ENCODE measurements at places on chromosomes 4 and X. TPM values are rescaled to one million over a fixed set of nuclear protein-coding genes. Genes with fewer than 3 reads are reported as not detected.

SMIM31 gene
- not detected for total RNA-seq

CASK gene
- total RNA-seq: 14.1 TPM

SNX12 gene
- total RNA-seq: 46.1 TPM

ATP8A1 gene
- 1.7 TPM for total RNA-seq

AMELX gene
- not detected for total RNA-seq

NALF2 gene
- total RNA-seq: 0.51 TPM

SNCA gene
- total RNA-seq: 49.0 TPM

ODAPH gene
- not detected for total RNA-seq

CLGN gene
- total RNA-seq: 9.3 TPM

DNA sequence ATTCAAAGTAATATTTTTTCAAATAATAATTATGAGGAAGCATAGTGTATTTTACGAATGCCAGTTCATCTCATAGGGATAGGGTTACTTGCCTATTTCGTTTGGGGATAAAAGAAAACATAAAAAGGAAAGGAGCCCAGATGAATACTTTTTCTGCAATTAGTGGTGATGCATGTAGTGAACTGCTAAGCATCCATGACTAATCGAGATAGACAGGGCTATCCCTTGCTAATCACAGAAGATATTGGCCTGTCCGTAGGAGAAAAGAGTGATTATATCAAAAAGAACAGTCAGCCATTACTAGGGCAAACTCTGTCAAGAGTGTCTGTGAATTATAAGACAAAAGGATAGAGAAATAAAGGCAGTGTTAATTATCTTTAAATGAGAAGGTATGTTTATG, 746.1 kb downstream of the C4orf33 start:
- no peak for DNase-seq

GRCh38 chr4:56817840-56818491, 3.5 kb downstream of the SPINK2 start:
- peak; percentile 15 for DNase-seq

GRCh38 chrX:150226223-150226965, 136.7 kb upstream of the MAMLD1 start:
- DNase-seq: no peak

DNA sequence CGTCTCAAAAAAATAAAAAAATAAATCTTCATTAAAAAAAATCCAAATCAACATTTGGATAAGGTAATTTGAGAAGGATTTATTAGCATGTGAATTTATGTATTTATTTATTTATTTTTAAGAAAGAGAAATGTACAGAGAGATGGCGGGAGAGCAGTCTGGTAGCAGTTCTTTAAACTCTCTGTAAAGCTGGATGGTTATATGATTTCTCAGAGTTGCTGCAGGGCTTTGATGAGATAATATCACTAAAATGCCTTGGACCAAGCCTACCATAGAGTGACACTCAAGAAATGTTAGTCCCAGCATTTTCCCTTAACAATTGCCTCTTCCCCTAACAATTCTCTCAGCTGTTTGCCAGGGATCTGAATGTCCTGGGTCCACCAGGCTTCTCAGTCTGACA, 103.4 kb upstream of the LNX1 start:
- DNase-seq: no peak

DNA sequence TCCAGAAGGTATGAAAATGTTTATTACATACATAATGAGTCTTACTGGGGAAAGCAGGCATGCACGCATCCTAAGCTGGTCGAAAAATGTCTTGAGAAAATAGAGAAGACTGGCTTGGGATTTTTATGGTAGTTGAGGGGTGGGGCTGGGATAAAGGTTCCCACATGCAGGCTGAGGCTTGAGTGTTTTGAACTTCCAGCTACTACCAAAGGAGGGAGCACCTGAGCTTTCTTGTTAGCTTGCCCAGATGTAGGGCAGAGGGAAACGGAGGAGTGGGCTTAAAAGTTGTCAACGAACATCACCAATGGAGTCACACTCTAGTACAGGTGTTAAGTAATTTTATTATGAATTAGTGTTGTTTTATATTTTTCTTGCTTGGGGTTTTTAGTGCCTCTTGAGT, 39.6 kb upstream of the SRPX start:
- peak; percentile 34 for DNase-seq

DNA sequence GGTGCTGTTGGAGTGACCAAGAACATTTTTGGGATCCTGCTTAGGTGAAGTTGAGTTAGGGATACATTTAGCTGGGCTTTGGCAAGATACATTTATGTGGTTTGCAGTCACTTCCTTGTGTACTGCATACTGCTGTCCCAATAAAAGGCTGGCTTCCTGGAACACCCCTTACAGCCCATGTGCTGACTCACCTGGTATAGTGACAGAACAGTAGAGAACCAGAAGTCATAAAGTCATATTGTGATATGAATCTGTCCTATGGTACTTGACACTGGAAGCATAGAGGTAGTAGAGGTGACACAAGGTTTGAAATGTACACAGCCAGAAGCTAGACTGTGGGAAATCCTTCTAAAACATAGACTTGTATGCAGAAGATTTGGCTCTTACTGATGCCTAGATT, 55.3 kb upstream of the SLC25A43 start:
- DNase-seq: peak; percentile 2

- DNase-seq: peak; percentile 7
These were observed 61.2 kb upstream of the RAI2 start for GRCh38 chrX:17922303-17922702.

- no peak for DNase-seq
These were observed 65.7 kb upstream of the STX18 start for GRCh38 chr4:4607336-4608213.

DNA sequence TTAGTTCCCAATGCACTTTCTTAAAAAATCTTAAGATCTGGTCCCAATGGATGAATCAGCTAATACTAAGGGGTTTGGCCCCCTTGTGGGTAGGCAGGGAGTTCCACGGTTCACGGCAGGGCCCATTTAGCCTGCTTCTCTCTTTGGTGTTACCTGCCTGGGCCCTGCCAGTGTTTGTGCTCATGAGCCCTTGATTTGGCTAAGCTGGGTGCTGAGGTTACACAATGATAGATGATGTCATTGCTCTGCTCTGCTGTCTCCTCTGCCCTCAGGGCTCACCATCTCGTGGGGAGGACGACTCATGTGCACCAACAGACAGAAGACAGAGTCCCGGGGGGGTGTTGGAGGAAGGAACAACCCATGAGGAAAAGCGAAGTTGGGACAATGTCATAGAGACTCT, 24.4 kb downstream of the RTL5 start:
- peak; percentile 27 for DNase-seq

DNA sequence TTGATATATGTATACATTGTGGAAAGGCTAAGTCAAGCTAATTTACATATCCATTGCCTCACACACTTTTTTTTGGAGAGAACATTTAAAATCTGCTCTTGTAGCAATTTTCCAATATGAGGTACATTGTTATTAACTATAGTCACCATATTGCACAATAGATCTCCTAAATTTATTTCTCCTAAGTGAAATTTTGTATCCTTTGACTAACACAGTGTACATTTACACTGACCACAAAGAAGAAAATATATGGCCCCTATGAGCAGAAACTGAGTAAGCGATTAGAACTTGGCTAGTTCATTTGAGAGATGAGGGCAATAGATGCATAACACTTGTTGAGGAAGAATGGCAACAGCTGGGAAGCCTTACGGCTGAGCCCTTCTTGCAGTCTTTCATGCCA, 20.3 kb upstream of the GUCY1B1 start:
- DNase-seq: no peak

DNA sequence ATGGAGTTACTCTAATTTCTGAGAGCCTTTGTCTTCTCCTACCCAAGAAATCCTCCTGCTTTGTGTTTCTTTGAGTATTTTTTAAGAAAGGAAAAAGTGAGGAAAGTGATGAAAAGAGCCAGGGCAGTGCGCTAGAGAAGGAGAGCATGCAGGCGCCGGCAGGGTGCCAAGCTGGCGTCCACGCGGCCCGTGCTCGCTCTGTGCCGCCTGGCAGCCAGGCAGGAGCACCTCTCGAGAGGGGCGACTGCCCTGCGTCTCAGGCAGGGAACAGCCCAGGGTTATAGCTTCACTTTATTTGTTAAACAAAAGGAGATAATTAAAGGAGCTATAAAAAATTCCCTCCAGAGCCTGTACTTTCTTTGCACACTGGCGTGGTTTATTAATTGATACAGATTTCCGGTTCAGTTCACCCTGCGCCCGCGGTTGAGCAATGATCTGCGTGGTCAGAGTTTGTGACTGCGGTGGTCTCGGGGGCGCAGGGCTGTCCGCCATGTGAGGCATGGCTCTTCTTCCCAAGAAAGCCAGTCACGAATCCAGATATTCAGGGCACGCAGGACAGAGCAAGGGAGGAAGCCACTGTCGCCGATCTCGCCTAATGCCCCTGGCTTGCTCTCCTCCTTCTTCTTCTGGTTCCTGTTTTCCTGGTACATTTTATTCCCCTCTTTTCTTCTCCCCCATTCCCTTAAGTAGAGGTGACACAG, 110.8 kb upstream of the PAQR3 start:
- peak; percentile 6 for DNase-seq

DNA sequence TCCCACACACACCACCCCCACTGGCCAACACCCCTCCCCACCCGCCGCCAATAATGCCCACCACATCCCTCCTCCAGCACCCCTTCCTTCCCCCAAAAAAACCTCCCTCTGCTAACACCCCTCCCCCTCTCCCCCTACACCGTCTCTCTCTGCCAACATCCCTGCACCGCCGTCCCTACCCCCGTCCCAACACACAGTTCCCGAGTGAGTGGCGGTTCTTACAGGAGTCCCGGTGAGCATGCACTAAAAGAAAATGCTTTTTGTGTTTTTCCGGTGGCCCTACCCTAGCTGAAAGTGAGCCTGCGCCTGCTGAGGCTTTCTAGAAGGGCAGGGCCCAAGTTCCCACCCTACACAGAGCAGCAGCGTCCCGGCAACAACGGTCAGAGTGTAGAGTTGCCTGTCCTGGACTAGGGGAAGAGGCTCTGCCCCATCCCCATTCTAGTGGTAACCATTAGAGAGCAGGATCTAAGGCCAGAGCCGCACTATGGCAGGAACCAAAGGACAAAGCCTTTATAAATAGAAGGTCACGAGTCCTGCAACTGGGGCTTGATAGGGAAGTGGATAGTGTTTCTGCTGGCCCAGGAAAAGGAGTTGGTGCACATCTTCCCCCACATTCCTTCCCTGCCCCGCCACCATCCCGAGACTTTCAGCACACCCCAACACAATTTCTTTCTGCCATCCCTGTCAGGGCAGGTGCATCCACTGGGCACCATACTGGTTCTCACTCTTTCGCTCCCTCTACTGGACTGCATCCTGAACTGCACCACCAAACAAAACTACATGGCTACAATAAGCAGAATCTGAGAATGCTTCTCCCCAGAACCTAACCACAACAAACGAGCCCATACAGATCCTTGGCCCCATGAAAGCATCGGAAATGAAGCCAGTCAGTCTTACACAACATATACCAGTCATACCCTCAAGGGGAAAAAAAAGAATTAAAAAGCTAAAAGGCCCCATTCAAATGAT, 78.1 kb upstream of the PAGE3 start:
- peak; percentile 7 for DNase-seq

Measured in Daoy (cell line).